ENCODE measurements at places on chromosomes 13 and 19. TPM values are rescaled to one million over a fixed set of nuclear protein-coding genes. Genes with fewer than 3 reads are reported as not detected.

IL12RB1 gene
- total RNA-seq, result 0.74 TPM

TUBB4A gene
- total RNA-seq, result not detected

ZNF559 gene
- total RNA-seq, result 25.7 TPM

PLIN4 gene
- total RNA-seq, result 1.1 TPM

ADGRE2 gene
- 0.09 TPM for total RNA-seq

BTBD2 gene
- 51.7 TPM for total RNA-seq

SIGLEC10 gene
- not detected for total RNA-seq

MAST1 gene
- 0.17 TPM for total RNA-seq

MCOLN1 gene
- total RNA-seq, result 2.7 TPM

LENG9 gene
- 7.5 TPM for total RNA-seq

FCER2 gene
- not detected for total RNA-seq

PRRG2 gene
- total RNA-seq, result 6.1 TPM

LMTK3 gene
- total RNA-seq, result 0.14 TPM

INAFM1 gene
- 1.1 TPM for total RNA-seq

ZNF878 gene
- 0.17 TPM for total RNA-seq

CDX2 gene
- not detected for total RNA-seq

ZNF266 gene
- total RNA-seq, result 15.5 TPM

SELENOV gene
- not detected for total RNA-seq

FCAR gene
- not detected for total RNA-seq

PCDH8 gene
- not detected for total RNA-seq

CHAMP1 gene
- total RNA-seq, result 11.0 TPM

SPRED3 gene
- total RNA-seq, result 0.51 TPM

CLEC17A gene
- total RNA-seq, result not detected

PDCD5 gene
- total RNA-seq, result 90.0 TPM

ACP7 gene
- 0.19 TPM for total RNA-seq

SOHLH2 gene
- total RNA-seq, result 0.23 TPM

CNOT3 gene
- total RNA-seq, result 28.4 TPM

FPR3 gene
- total RNA-seq, result not detected

OSCAR gene
- not detected for total RNA-seq

CEBPA gene
- total RNA-seq, result 0.19 TPM

IRGC gene
- total RNA-seq, result not detected

TNFSF13B gene
- total RNA-seq, result 0.70 TPM

MAB21L1 gene
- 0.17 TPM for total RNA-seq

IGLON5 gene
- not detected for total RNA-seq

CCDC169 gene
- 1.2 TPM for total RNA-seq

FFAR3 gene
- not detected for total RNA-seq

PEG3 gene
- 0.68 TPM for total RNA-seq

CSNK1G2 gene
- 73.9 TPM for total RNA-seq

NMRK2 gene
- not detected for total RNA-seq

ZNF547 gene
- 3.6 TPM for total RNA-seq

NCR1 gene
- not detected for total RNA-seq

APOE gene
- total RNA-seq, result 4.0 TPM

ACTMAP gene
- 2.0 TPM for total RNA-seq

SPIB gene
- not detected for total RNA-seq
